ENCODE measurements at places on chromosomes 7 and 10. TPM values are rescaled to one million over a fixed set of nuclear protein-coding genes. Genes with fewer than 3 reads are reported as not detected.

CCDC172 gene
- total RNA-seq: not detected

GFRA1 gene
- 24.0 TPM for total RNA-seq

PRR15 gene
- total RNA-seq: not detected

HOGA1 gene
- 1.6 TPM for total RNA-seq

SPDYE1 gene
- total RNA-seq: not detected

NYAP1 gene
- 3.1 TPM for total RNA-seq

CFAP43 gene
- total RNA-seq: 2.1 TPM

SPACDR gene
- not detected for total RNA-seq

DYDC2 gene
- total RNA-seq: not detected

NCF1 gene
- total RNA-seq: 1.6 TPM
